ENCODE measurements at places on chromosomes 16 and 17.

DNA sequence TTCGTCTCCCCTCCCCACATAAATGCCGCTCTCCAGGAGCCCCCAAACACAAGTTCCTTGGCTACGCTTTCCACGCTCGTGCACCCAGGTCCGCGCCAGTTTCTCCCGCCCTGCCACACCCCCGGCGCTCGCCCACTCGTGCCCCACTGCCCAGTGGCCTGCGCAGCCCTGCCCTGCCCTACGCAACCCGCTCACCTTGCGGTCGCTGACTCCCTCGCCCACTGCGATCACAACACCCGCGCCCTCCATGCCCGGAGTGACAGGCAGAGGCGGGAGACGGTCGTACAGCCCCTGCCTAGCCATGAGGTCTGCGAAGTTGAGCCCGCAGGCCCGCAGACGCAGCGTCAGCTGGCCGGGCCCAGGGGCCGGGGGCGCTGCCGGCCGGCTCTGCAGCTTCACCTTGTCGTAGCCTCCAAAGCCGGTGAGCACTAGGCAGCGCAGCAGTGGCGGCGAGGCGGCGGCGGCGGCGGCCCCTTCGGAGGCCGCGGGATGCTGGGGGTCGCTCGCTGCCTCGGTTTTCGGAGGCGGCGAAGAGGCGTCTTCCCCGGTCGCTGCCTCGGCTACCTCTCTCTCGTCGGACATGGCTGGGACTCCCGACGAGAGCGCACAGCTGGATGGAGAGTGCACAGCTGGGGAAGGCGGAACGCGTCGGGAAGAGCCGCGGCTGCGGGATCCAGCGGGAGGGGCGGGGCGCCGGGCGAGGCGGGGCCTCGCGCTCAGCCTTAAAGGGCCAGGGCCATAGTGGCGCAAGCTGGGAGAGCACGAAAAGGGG lies at the start of gene VAT1:
Gene VAT1 (minus strand): TSS at position 645 of the 772 bp plus-strand sequence. CDS start 63 bp downstream, at position 582.
- peak; percentile 43 for DNase-seq

- no peak for DNase-seq
These were observed 11.9 kb upstream of the CHMP6 start for GRCh38 chr17:80979547-80980378.

DNA sequence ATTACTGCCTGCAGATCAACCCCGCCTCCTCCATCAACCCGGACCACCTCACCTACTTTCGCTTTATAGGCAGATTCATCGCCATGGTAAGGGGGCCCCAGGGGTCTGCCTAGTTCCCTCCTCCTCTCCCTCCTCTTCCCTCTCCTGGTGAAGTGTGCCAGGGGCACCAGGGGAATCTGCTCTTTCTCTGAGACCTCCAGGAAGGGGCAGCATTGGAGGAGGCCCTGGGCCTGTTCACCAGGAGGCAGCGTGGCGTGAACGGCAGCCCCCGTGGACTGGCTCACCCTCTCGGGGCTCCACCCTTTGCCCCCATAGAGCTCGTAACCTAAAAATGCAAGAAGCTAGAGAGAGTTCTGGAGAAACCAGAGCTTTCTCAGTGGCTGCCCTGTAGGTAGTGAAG lies 17.1 kb upstream of the CLEC18A start:
- no peak for DNase-seq

GRCh38 chr16:10850478-10850850 lies 26.5 kb upstream of the CIITA start:
- no peak for DNase-seq

GRCh38 chr17:830950-831349 lies 48.8 kb downstream of the MRM3 start:
- DNase-seq: no peak

DNA sequence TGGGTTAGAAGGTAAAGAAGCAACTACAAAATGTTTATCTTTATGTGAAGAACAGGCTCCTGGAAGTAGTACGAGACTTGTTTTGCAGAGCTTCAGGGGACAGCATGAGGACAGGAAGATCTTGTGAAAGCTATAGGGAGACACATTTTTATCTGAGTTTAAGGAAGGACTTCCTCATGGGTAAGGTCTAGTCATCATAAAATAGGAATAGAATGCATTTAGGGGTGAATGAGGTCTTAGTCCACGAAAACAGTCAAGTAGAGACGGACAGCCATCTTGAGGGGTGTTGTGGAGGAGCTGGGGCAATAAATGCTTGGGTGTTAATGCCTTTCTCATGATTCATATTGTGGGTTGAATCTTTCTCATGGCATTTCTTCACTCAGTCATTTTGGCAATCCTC lies 24.3 kb downstream of the KCNJ16 start:
- no peak for DNase-seq

- DNase-seq: no peak
These were observed 2.0 kb downstream of the WSCD1 start for GRCh38 chr17:6072157-6072556.

GRCh38 chr16:31201582-31202413 lies 762 bp downstream of the PYCARD start:
- DNase-seq: no peak

GRCh38 chr16:68367891-68368290 lies 57.1 kb downstream of the PRMT7 start:
- no peak for DNase-seq

DNA sequence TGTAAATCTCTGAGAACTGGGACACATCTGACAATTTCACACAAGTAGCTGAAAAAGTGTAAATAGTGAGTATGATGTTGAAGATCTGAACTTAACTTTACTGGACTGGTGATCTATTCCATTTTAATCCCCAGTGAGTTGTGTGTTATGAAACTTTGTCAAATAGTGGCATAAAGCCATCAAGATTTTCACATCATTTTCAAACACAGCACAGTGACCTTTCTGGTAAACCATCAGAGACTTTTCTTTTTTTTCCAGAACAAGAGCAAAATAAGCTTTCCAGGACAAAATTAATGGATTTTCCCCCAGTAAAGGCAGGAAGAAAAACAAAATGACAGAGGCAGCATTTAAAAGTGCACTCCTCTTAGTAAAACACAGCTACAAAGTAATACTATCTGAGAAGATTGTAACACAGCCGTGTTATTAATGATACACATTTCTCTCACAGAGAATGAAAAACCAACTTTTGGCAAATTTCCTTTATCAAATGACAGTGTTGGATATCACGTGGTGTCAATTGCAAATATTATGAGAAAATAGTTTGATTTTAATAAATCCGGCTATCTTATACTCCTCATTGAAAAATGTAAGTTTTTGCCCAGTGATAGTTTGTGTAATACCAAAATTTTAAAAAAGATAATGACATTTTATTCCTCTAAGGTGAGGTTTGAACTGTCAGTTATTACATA lies 16.8 kb upstream of the COL1A1 start:
- no peak for DNase-seq

DNA sequence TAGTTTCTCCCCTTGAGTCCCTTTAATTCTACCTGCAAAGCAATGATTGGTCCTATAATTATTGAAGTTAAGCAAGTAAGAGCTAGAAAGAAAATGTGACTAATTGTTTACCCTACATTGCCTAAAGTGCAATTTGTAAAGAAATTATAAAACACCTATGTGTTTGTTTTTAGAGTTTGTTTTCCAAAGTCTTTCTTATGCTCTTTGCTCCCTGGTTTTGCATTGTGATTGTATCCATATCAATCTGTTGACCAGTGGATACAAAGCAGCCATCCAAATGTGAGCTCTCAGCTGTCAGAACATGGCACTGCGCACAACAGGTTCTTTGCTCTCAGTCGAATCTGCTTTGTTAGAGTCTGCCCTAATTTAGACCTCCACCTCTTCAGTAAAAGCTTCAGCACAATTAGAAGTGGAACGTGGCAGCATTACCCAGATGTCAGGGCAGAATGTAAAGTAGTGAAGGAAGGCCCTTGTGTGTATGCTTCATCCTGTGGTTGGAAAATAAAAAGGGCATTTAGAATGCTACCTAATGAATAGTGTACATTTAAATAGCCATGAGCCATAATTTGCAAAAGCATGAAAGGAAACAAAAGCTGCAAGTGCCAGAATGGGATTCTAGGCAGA lies 70.5 kb downstream of the AATF start:
- no peak for DNase-seq

GRCh38 chr17:35731917-35732805 lies 722 bp downstream of the RASL10B start:
- DNase-seq: no peak

DNA sequence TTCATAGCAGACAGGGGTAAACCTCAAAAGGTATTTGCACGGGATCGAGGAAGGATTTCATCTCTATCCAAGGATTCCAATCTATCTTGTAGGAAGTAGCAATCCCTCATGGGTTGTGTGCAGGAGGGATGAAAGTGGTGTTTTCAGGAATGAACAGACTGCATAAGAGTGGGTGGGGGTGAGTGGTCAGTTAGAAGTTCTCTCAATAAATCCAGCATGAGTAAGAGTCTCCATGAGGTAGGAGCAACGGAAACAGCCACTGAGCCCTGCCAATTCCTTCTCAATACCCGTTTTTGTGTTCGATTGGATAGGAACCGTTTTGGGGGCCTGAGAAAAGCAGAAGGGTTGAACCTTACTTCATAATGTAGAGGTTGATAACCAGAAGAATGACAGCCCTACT lies 375.6 kb downstream of the SOX9 start:
- no peak for DNase-seq

DNA sequence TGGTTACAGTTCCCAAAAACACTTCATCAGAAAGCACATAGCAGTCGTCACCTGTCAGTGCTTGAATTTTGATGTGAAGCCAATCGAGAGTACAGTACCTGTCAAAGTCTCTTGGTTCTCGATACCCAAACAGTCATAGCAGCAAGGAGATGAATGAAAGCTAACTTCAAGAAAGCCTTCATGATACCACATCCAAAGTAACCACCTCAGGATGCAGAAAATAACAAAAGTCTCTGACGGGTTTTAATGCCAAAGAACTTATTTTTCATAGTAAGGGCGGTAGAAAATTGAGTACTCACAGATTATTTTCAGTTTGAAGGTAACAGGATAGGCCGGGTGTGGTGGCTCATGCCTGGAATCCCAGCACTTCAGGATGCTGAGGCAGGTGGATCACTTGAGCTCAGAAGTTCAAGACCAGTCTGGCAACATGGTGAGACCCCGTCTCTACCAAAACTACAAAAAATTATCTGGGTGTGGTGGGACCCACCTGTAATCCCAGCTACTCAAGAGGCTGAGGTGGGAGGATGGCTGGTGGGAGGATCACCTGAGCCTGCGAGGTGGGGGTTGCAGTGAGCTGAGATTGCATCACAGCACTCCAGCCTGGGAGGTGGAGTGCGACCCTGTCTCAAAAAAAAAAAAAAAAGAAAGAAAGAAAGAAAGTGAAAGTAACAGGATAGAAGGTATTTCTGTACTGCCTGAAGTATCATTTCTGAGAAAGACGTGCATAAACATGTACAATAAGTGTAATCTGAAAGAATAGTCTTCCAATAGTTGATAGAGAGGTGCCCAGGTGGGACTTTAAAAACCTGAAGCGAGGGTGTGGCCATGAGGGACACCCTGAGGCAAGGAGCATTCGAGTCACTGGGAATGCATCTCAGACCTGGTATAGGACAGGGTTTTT lies 15.4 kb downstream of the MFSD11 start:
- no peak for DNase-seq

GRCh38 chr17:82231562-82232321 lies 2.9 kb downstream of the SLC16A3 start:
- no peak for DNase-seq

GRCh38 chr16:27108051-27108770 lies 41.5 kb downstream of the C16orf82 start:
- DNase-seq: no peak

DNA sequence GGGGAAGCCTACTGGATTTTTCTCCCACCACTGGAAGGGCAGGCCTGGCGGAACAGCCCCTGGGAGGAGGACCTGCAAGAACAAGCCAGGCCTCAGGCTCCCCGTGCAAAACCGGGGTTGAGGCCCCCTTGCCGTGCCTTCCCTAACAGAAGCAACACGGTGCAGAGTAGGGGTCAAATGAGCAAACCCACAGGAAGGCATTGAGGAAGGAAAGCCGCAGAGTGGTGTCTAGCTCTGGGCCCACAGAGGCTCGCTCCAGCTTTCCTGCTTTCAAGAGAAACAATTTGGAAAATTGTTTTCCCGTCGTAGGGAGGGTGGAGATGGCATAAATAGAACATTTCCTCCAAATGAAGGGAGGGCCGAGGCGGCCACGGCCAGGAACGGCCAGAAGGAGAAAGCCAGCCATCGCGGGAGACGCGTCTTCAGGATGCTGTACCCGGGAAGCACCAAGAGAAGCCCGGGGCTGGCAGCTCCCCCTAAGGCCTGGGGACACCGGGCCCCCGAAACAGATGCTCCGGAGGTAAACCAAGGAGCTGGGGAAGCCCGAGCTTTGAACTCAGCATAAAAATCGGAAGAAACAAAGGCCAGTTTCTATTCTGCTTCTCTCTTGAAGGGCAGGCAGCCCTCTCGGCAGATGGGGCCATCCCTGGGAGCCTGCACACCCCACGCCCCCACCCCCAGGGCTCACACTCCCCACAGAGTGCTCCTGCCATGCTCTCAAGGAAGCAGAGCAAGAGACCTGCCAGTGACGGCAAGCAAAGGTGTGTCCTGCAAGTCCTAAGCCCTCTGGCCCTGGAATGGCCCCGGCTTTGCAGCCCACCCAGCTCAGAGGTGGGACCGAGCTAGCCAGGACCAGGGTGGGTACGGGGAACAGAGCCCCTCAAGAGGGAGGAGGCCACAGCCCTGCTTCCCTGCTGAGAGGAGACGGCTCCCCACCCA lies 92.0 kb downstream of the RBFOX3 start:
- DNase-seq: no peak

DNA sequence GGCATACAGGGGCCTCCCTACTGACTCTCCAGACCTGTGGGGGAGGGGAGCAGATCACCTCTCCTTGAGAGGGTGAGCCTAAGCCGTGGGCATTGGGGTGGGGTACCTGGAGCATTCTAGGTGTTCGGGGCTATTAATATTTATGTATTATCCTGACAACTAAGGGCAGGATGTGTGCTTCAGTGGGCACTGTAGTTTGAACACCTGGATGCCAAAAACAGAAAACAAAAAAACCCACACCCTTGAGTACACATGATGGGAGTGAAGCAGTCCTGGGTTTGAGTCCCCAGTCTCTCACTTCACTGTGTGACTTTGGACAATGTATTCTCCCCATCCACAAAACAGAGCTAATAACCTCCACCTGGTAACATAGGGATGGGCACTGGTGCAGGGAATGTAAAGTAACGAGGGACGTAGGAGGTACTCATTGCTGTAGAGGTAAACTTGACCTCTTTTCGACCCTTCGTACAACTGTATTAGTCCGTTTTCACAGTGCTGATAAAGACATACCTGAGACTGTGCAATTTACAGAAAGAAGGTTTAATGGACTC lies 257.8 kb downstream of the CPPED1 start:
- no peak for DNase-seq

DNA sequence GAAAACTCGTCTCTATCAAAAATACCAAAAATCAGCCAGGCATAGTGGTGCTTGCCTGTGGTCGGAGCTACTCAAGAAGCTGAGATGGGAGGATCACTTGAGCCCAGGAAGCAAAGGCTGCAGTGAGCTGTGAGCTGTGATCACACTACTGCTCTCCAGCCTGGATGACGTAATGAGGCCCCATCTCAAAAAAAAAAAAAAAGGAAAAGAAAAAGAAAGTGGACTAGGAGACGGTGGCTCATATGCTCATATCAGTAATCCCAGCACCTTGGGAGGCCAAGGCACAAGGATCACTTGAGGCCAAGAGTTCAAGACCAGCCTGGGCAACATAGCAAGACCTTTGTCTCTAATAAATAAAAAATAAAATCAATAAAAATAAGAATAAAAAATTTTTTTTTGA lies 8.8 kb upstream of the SUMO2 start:
- no peak for DNase-seq
